T47D (cell line): ENCODE measurements at places on chromosomes 3 and 15.
A peak's percentile ranks its signal among the peaks of the same experiment; 100 is the strongest.

GRCh38 chr3:59235634-59236012 lies 185.8 kb upstream of the CFAP20DC start:
- DNase-seq, result no peak

- DNase-seq, result no peak
Observed at GRCh38 chr3:2517500-2518172, 419.0 kb downstream of the CNTN4 start.

- peak; percentile 51 for DNase-seq
Observed at GRCh38 chr3:13927295-13927694, 47.4 kb upstream of the WNT7A start.

- no peak for DNase-seq
Observed at GRCh38 chr3:160747422-160747821, 8.6 kb upstream of the PPM1L start.

DNA sequence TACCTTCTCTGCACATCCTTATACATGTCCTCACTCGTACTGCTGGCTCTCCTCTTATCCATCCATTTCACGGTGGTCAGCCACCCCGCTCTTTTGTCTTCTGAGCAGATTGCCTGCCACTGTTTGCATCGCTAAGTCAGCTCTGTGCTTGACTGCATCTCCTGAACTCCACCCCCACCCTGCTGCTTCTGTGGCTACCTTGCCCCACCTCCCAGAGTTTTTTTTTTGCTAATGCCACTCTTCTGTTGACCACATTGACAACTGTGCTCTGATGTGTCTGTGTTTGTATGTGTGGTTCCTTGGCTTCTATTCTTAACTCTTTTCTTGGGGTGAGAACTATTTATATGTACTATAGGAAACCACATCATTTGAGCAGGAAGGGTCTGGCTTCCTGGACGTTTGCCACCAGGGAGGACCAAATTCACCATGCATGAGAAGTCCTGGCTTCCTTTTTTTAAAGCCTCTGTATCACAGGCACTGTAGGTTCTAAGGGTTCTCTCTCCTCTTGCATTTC lies 12.8 kb upstream of the MTMR10 start:
- no peak for DNase-seq

- no peak for DNase-seq
Observed at GRCh38 chr3:153038367-153038766, 123.7 kb upstream of the RAP2B start.

GRCh38 chr3:30162579-30162978 lies 443.8 kb upstream of the TGFBR2 start:
- DNase-seq, result no peak

DNA sequence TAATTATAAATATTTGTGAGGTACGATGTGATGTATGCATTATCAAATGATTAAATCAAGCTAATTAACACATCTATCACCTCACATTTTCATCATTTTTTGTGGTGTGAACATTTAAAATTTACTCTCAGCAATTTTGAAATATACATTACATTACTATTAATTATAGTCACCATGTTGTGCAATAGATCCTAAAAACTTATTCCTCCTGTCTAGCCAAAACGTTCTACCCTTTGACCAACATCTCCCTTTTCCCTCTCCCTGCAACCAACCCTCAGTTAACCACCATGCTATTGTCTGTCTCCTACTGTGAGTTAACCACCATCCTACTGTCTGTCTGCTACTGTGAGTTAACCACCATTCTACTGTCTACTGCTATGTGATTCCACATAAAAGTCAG lies 20.7 kb upstream of the SLMAP start:
- DNase-seq, result no peak
